Gastroesophageal sphincter (tissue), 4 donors: ENCODE measurements at places on chromosomes 5 and 9. TPM values are rescaled to one million over a fixed set of nuclear protein-coding genes. Genes with fewer than 3 reads are reported as not detected.

IFNE gene
- total RNA-seq = not detected

C9orf50 gene
- not detected for total RNA-seq

DNA sequence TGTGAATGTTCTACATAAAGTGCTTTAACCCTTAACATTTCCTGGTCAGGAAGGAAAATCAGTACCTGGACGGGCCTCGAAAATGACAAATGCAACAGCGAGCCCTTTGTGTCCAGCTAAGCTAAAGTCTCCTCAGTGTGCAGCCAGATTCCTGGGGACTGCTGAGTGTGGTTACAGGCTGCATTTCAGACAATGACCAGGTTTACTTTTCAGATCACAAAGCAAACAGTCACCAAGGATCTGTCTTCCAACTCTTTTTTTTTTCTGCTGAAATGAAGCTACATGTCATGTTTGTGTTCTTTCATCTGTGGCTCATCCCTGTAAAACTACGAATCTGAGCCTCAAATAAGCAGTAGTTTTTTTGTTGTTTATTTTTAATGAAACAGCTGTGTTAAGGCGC, 20.8 kb downstream of the SLC46A2 start:
- ATAC-seq = no peak

DNA sequence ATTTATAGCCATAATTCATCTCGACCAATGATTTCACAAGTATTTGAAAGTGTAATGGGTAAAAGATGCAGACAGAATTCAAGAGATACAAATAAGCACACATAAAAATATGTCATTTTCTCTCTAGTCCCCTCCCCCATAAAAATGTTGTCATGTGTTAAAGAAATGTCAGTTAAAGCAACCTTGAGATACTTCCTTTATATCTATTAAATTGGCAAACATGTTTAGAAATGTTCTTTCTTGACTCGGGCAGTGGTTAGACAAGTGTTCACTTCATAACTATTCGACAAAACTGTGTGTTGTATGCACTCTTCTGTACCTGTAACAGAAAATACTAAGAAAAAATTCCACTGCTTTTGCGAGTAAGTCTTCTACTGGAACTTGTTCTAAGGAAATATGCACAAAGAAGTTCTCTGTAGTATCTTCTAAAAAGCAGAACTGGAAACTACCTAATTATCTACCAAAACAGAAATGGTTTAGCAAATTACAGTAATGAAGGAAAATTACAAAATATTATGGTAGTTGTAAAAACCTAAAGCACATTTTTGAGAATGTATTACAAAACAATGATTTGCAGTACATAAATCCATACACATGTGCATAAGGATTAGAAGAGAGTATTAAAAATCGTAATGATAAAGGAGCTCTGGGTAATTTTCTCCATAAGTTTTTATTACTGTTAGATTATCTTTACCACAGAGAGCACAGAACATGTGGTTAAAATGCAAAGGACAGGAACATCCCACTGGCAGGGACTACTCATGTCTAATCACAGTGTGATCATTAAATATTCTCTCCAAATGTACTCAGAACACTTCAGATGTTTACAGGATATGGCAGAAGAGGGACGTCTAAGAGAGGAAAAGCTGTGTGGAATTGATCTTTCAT, 35.9 kb downstream of the FBXW2 start:
- ATAC-seq = no peak

DDX46 gene
- 33.9 TPM for total RNA-seq

ZDHHC11 gene
- total RNA-seq = 11.6 TPM

DNA sequence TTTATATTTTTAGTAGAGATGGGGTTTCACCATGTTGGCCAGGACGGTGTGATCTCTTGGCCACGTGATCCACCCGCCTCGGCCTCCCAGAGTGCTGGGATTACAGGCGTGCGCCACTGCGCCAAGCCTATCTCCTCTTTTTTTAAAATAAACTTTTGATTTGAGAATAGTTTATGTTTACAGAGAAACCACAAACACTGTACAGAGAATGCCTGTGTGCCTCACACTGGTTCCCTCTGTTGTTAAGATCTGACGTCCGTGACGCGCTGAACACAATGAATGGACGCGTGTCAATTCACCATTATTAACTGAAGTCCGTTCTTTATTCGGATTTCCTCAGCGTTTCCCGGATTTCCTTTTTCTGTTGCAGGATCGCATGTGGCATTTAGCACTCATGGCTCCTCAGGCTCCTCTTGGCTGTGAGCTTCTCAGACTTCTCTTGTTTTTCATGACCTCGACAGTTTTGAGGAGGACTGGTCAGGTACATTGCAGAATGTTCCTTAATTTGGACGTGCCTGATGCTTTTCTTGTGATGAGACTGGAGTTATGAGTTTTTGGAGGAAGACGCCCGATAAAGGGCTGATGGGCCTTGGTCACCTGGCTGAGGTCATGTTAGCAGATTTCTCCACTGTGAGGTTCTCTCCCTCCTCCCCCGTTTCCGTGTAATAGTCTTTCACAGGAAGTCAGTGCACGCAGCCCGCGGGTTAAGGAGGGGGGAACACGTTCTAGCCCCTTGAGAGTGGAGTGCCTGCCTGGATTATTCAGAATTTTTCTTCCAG, 69.6 kb downstream of the ANKRD33B start:
- ATAC-seq = no peak

CRHBP gene
- 2.3 TPM for total RNA-seq

DNA sequence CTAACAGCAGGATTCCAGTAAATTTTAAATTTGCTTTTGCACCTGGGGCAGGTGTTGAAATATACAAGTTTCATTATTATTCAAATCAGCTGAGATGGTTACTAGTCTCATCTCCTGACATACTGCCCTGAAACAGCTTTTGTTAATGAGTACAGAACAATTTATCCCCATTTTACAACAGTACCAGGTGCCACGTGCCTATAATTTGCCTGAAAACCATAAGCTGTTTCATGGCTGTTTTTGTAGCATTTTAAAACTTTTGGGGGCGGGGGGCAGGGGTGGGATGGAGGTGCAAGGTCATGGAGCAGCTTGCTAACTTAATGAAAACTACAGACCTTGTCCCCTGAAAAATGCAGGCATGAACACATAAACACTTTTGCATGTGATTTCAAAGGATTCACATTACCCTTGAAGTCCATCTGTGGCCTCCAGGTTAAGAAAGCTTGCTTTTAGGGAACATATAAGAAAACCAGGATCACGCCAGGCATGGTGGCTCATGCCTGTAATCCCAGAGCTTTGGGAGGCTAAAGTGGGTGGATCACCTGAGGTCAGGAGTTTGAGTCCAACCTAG, 42.1 kb downstream of the TIMD4 start:
- ATAC-seq = no peak

GRCh38 chr5:54534191-54535004, 16.8 kb downstream of the SNX18 start:
- peak; percentile 7 for ATAC-seq

GRCh38 chr9:82764061-82764668, 298.8 kb downstream of the RASEF start:
- ATAC-seq = no peak

GGTA1 gene
- 5.8 TPM for total RNA-seq

GRCh38 chr9:103649086-103649485, 445.0 kb upstream of the SMC2 start:
- no peak for ATAC-seq

- no peak for ATAC-seq
These were observed 120.4 kb upstream of the FST start for GRCh38 chr5:53359916-53360517.

GRCh38 chr9:95090023-95090791, 227.3 kb downstream of the FANCC start:
- peak; percentile 48 for ATAC-seq

DNA sequence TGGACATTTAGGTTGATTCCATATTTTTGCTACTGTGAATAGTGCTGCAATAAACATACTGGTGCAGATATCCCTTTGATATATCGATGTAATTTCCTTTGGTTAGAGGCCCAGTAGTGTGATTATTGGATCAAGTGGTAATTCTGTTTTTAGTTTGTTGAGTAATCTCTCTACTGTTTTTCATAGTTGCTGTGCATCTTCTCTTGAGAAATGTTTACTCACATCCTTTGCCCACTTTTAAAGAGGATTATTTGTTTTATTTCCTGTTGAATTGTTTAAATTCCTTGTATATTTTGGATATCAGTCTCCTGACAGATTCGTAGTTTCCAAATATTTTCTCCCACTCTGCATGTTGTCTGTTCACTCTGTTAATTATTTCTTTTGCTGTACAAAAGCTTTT, 352.6 kb upstream of the TARS1 start:
- ATAC-seq = no peak

DNA sequence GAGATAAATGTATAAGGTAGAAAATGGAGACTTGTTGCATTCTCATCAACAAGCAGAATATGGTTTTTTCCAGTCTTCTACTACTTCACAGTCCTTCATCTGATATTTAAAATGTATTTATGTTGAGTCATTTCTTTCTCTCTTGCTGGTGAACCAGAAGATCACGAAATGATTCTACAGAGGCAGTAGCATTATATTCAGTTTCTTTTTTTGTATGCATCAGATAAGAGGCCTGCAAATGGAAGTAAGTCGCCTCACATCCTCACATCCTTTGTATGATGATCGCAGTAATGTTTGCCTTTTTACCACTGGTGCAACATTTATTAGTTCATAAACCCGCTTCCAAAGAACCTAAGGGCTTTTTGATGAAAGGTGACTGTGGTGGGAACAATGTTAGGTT, 22.1 kb upstream of the IL13 start:
- ATAC-seq = no peak

CMYA5 gene
- 11.3 TPM for total RNA-seq

- ATAC-seq = no peak
These were observed 9.9 kb downstream of the FSD1L start for GRCh38 chr9:105457560-105458294.

DNA sequence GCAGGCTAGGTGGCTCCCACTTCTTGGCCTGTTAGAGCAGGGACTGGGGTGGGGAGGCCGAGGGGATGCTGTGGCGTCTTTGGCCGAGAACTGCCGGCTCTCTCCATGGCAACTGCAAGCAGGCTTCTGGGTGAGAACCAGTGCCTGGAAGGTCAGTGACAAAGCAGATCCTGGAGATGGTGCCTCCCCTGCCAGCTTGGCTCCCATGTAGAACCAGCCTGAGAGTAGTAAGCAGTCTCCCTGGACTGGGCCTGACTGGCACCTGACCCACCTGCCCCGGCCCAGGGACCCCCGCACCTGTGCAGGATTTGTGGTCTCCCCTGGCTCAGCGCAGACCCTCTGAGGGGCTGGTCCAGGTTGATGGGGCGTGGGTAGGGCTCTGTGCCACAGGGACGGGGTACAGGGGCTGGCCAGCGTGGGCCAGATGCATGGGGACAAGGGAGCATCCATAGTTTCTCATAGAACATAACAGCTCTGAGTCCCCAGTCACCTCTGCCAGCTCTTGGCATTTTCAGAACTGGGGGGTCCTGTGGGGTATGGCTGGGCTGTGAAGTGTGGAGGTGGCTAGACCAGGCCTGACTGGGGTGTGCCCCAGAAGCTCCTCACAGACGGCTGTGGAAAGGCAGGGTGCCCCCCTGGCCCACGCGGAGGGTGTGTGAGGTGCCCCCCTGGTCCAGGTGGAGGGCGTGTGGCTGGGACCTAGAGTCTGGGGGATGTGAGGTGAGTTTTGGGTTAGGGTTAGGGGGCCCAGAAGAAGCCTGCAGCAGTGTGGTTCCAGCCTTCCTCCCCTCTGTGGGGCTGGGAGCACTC, 22.2 kb downstream of the CACNA1B start:
- no peak for ATAC-seq

DNA sequence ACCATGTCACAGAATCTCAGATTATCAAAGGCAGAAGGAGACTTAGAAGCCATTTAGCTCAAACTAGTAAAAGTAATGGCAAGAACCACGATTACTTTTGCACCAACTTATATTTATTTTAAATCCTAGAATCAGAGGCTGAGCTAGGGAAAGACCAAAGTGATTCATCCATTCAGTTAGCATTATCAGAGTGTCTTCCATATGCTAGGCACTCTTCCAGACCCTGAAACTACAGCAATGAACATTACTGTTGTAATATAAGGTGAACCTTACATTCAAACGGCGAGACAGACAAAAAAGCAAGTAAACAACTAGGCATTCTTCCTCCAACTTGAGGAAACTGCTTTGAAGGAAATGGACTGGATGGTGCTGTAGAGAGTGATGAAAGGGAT, 7.9 kb downstream of the PDE6A start:
- ATAC-seq = no peak

PCDHB14 gene
- 12.8 TPM for total RNA-seq

DNA sequence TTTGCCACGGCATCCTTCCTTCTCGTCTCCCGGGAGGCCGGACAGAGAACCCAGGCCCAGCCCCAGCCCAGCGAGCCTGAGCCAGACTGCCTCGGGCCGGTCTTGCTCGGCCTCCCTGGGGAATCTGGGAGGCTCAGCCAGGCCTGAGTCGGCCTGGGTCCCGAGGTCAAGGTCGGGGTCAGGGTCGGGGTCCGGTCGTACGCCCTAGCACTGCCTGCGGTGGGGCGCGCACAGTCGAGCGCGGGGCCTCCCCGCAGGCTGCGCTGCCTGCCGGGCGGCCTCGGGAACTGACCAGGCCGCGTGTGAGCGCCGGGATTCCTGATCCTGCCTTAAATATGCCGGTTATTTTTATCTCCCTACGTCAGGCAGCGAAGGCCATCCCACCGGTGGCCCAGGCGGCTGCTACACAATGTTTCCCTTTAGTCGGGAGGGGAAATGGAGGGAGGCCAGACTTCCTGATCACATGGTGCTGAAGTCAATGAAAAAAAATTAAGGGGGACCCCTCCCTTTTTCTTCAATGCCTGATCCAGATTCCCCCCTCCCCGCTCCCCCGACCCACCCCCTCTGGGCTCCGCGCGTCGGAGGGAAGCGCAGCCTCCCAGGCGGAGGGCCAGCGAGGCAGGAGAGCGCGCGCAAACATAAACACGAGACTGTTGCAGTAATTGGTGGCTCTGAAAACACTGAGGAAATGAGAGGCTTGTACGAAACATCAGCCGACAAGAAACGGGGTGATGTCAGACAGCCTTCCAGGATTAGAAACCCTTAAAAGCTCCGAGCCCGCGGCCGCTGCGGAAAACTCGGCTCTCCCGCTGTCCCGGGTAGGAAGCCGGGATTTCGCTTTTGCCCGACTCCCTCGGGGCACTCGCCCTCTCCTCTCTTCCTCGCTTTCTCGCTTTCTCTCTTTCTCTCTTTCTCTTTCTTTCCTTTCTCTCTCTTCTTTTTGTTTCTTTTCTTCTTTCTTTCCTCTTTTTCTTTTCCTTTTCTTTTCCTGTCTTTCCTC, 148.2 kb upstream of the KLF4 start:
- ATAC-seq = peak; percentile 93

DNA sequence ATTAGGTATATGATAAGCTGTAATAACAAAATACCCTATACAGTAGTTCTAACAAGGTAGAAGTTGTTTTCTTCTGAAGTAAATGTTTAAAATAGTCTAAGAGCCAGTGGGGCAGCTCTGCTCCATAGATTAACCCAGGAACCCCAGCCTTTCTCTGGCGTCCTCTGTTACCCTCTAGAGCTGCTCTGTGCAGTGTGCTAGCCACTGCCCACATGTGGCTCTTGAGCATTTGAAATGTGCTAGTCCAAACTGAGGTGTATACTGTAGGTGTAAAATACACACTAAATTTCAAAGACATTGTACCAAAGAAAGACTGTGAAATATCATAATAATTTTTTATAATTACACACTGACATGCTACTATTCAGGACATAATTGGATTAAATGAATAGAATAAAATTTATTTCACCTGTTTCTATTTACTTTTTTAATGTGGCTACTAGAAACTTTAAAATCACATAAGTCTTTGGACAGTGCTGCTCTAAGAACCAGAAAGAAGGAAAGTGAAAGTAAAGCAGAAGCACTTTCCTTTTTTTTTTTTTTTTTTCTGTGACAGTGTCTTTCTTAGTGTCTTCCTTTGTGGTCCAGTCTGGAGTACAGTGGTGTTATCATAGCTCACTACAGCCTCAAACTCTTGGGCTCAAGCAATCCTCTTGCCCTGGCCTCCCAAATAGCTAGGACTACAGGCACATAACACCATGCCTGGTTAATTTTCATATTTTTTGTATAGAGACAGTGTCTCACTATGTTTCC, 39.3 kb downstream of the RAI14 start:
- ATAC-seq = no peak

INVS gene
- total RNA-seq = 24.0 TPM
